Activated CD4-positive, alpha-beta T cell treated with anti-CD3 and anti-CD28 coated beads for 24 hours (primary cell): ENCODE measurements at places on chromosomes 2 and 18.

DNA sequence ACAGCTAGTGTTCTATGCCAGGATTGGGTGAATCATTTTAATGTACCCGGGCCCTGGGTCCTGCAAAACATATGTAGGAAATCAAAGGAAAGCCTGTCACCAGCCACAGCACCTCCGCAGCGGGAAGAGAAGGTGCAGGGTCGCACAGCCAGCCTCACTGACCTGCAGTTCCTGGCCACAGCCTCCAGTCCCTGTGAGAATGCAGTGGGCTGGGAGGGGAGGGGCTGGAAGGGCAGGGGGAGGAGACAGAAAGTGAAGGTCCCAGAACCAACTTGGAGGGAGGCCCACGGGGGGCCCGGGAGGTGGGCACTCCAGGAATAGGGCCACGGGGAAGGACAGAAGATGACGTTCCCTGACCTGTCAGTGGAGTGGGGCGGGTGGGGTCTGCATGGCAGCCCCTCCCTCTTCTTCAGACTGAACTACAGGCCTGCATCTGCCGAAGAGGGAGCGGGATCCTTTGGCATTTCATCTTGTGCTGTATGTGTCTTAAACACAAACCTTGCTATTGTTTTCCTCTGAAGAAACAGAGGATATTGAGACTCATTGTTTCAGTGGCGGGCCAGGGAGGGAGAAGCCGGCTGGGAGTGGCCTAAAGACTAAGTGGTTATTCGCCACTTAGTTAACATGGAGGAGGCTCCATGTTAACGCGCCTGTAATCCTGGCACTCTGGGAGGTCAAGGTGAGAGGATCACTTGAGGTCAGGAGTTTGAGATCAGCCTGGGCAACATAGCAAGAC is 7.5 kb downstream of the MAL start:
- no peak for DNase-seq

DNA sequence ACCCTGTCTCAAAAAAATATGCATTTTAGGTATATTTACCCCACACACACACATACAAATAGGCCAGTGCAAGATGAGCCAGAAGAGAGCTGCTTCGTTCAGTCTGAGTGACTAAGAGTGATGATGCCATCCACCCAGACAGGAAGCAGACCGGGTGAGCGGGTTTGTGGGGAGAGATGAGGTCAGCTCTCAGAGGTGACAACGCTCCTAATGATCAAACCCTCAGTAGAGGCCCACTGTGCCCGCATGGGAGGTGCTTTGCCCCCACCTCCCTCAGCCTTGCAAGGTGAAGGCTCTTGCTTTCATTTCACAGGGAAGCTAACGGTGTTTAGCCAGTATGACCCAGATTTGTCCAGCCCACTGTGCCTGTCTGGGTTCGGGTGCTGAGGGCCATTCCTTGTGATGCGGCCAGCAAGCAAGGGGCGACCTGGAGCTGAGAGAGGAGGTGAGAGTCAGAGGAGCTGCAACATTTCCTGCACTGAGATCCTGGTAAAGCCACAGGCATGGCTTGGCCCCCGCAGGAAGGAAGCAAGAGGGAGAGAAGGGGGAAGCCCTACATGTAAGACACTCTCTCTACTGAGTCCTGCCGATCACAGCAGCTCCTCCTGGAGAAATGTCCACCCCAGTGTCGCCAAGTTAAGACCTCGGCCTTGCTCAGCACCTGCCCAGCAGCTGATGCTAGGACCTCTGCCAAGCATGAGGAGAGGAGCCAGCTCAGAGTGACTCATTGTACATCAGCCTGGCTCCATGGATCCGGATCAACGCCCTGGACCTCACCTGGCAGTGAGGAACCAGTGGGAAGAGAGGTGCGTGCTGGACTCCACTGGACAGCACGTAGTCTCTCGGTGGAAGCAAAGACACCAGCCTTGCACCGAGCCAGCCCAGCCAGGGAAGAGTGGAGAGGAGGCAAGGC is 37.0 kb downstream of the NIFK start:
- DNase-seq: peak; percentile 64

DNA sequence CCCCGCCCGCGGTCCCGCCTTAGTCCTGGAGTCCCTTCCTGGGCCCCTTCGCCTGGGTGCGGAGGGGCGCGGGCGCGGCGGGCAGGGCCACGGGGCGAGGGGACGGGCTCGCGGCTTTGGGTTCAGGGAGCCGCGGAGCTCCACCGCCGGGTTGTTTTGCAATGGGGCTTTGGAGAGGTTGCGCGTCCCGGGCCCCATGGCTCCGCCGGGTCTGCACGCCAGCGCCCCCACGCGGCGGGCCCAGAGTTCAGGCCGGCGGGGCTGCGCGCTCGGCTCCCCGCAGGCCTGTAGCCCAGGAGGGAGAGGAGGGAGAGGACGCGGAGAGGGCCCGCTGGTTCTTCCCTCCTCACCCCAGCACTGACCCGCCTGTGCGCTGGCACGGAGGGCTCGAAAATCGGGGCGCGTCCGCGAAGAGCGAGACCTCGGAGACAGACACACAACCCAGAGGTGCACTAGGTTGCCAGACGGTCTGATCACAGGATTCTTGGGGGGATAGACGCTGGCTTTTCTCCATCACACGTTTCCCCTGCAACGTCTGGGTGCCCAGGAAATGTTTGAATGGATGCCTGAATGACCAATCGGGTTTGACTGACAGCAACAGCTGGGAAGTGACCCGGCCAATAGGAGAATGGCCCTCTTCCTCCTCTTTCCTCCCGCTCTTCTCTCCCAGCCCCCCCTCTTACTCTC is 4.9 kb upstream of the SIX2 start:
- DNase-seq: no peak

GRCh38 chr2:184119989-184120800 is 478.1 kb upstream of the ZNF804A start:
- DNase-seq: no peak

- no peak for DNase-seq
These were observed 118.8 kb downstream of the FSHR start for GRCh38 chr2:49035481-49035880.

GRCh38 chr18:73110307-73110706 is 242.5 kb upstream of the NETO1 start:
- DNase-seq: no peak

GRCh38 chr2:236787885-236788284 is 218.3 kb downstream of the ACKR3 start:
- no peak for DNase-seq

GRCh38 chr2:119232666-119232993 is 9.0 kb downstream of the STEAP3 start:
- no peak for DNase-seq

DNA sequence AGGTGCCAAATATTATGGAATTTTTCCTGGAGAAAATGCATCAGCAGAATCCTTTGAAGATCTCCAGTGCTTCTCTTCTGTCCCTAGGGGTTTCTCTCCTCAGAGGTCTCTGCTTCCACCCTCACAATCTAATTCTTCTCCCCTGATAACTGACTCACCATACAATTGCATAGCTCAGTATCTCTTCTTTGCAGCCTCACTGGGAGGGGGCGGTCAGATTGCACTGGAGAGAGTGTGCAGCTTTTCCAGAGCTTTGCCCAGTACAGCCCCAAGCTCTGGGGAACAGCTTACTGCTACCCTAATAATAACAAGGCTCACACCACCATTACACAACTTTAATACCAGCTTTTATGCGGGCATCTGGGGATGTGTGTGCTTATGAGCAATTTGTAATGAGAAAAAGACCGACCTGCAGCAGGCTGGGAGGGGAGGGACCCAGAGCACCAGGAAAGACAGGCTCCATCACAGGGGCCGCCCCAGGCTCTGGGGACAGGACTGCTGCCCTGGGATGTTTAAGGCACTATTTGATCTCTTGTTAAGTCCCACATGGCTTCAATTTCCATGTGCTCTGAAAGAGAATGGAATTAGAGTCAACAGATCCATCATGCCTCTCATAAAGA is 276.6 kb upstream of the SIX2 start:
- DNase-seq: no peak

GRCh38 chr2:117994729-117995128 is 19.1 kb downstream of the CCDC93 start:
- no peak for DNase-seq

DNA sequence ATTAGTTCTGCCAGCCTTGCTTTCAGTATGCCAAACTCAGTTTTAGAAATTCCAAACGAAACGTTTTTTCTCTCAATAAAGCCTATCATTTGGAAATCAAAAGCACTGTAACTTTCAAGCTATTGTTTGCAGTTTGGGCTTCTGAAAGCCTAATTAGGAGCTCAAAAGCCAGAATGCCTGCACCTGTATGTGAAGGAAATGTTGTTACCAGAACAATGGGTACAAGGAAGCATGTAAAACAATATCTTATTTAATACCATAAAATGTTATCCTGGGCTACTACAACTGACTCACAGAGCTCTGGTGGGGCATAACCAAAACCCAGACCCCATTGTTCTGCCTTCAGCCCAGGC is 12.6 kb upstream of the GULP1 start:
- DNase-seq: no peak

GRCh38 chr2:121309801-121310200 is 24.8 kb upstream of the TFCP2L1 start:
- DNase-seq: no peak

DNA sequence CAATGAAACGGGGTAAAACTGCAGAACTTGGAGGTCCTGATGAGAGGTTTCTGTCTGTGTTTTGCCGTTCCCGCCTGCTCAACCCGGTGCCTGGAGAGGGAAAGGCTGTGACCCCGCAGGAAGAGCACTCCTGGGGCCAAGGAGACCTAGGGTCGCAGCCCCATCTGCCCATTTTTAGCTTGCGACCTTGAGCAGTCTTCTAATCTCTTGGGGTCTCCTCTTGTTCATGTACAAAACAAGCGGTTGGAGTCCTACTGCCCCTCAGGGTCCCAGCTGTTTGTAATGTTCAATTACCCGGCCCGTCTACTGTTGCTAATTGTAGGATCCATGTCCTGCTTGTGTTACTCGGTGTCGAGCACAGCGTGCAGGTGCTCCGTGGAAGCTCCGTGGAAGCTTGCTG is 104.5 kb downstream of the PTGR3 start:
- no peak for DNase-seq

GRCh38 chr2:31274401-31275075 is 40.6 kb downstream of the EHD3 start:
- DNase-seq: no peak

- no peak for DNase-seq
These were observed 30.2 kb upstream of the CETN1 start for GRCh38 chr18:549967-550366.

- DNase-seq: no peak
These were observed 304.0 kb downstream of the DYSF start for GRCh38 chr2:71757351-71757750.

GRCh38 chr2:112229348-112229747 is 25.5 kb downstream of the ZC3H8 start:
- no peak for DNase-seq

DNA sequence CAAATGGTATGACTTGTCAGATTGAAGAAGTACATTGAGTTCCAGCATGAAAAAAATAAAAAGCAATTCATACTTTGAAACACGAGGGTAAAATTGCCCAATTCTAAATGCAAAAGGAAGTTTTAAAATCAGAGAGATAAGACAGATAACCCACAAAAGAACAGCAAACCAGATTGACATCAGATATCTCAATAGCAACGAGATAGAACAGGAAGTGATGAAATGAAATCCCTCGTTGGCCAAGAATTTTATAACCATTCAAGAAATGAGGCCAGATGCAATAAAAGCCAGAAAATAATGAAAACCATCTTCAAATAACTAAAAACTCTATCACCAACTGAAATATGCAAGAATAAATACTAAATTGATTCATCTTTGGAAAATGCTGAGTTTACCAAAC is 172.8 kb downstream of the CD226 start:
- DNase-seq: no peak

GRCh38 chr2:6896930-6897759 is 19.6 kb downstream of the RSAD2 start:
- no peak for DNase-seq

DNA sequence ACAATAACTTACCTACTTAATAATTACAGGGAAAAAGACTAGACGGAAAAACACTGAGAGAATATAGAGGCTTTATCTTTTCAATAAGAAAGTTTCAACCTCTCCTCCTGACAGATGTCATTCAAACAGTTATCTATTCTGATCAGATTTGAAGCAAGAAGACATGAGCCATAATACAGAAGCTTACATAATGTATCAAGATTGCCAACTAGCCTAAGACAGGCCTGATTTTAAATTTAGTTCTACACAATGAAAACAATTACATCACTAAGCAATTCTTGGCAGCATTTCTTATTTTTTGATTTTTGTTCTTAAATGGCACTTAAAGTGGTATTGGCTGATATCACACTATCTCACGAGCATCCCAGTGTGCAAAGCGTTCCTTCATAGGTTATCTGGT is 41.6 kb downstream of the GPR155 start:
- DNase-seq: no peak

- no peak for DNase-seq
These were observed 225.5 kb downstream of the DOK6 start for GRCh38 chr18:69626171-69626570.

GRCh38 chr2:231393149-231394131 is 2.1 kb upstream of the B3GNT7 start:
- DNase-seq: no peak

- DNase-seq: no peak
These were observed 3.0 kb upstream of the CNGA3 start for GRCh38 chr2:98343285-98343684.

- DNase-seq: no peak
These were observed 95.9 kb downstream of the KCNF1 start for GRCh38 chr2:11007331-11008264.

DNA sequence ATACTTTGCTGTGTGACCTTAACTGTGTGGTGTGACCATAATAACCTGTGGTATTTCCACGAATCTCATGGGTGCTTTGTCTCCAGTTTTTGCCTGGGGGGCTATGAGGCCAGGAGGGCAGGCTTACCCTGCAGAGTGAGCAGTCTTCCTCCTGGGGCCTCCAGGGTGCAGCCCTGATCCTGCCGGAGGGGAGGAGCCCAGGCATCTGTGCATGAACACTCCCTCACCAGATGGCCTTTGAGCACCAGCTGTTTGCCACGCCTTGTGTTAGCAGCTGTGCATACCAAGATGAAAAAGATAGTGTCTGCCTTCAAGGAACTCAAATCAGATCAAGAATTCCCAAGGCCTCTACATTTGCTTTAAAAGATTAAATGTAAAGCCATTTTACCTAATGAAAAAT is 75.0 kb upstream of the RBM44 start:
- DNase-seq: no peak

- DNase-seq: no peak
These were observed 33.4 kb upstream of the GAREM2 start for GRCh38 chr2:26139269-26140183.
